ENCODE measurements at places on chromosomes 13 and 19.

DNA sequence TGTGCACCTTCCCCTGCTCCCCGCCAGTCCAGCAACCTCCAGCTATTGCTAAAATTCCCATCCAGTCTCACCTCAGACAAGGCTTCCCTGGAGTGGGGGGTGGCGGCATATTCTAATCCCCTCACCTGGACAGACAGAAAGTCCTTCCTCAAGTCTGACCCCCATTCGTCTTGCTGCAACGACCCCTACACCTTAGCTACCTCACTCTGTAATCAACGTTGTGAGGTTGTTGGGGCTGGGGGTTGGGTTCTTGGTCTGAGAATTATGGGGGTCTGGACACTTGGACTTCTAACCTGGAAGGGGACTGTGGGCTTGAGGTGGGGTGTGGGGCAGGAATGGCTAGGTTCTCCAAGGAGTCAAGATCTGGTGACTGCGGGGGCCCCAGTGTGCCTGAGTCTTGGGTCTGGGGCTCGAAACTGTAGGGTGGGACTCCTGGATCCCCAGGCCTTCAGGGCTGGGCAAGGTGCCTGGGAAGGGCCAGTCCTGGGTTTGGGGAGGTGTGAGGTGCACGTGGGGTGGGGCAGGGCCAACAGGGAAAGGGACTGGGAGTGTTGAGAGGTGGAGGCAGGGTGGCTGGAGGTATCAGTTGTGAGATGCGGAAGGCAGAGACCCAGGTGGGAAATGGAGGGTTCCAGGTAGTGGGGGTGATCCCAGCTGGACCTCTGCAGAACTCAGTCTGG, 1.3 kb downstream of the FOXA3 start:
- DNase-seq: no peak

GRCh38 chr19:39701291-39701690, 3.0 kb upstream of the LGALS14 start:
- DNase-seq: no peak

- DNase-seq: no peak
Measured at GRCh38 chr13:26941345-26942174, 181.0 kb upstream of the GPR12 start.

GRCh38 chr13:59444210-59444857, 719.4 kb downstream of the DIAPH3 start:
- DNase-seq: no peak

DNA sequence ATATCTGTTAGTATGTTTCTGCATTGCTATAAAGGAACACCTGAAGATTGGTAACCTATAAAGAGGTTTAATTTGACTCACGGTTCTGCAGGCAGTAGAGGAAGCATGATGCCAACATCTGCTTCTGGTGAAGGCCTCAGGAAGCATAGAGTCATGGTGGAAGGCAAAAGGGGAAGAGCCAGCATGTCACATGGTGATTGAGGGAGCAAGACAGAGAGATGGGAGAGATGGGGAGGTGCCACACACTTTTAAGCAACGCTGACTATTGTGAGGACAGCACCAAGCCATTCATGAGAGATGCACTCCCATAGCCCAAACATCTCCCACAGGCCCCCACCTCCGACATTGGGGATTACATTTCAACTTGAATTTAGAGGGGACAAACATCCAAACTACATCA, 32.8 kb downstream of the COG6 start:
- no peak for DNase-seq

DNA sequence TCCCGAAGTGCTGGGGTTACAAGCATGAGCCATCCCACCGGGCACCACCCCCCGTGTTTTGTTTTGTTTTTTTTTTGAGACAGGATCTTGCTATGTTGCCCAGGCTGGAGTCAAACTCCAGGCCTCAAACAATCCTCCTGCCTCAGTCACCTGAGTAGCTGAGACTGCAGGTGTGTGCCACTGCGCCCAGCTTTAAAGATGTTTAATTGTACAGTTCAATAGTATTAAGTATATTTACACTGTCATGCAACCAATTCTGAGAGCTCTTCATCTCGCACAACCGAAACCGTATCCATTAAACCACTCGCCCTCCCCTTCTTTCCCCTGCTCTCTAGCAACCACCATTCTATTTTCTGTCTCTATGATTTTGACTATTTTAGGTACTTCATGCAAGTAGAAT, 15.6 kb downstream of the NUCB1 start:
- no peak for DNase-seq

GRCh38 chr19:46919324-46919723, 58.5 kb downstream of the ARHGAP35 start:
- no peak for DNase-seq

DNA sequence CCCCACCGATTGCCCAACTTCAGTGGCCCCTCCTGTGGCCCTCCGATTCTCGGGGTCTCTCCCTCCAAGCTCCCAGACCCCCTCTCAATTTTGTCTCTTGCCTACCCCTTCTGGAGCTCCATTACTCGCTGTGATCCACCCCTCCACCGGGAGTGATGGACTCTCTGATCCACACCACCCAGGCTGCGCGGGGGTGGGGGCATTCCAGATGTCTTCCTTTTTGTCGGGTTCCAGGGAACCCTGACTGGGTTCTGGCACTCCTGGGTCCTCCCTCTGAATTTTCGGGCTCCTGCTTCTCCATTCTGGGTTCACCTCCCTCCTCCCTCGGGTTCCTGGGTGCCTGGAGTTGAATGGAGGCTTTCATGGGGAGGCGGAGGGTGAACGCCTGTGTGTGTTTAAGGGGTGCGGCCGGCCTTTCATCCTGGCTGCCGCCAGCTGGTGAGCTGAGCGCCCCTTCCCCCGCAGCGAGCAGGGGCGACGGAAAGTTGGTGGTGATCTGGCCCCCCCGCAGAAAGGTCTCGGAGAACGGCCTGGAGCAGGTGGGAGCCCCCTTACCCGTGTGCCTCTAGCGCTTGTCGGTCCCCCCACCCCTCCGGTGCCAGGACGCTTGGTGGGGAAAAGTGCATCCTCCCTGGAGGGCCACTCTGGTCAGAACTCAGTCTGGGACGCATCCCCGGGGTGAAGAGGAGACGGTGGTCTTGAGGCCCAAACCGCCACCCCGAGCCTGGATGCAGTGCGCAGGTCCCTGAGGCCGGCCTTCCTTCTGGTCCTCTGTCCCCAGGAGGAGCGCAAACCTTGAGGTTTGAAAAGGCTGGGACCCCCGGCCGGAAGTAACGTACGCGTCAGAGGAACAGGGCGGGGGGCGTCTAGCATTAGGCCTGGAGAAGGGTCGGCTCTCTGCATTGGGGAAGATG, 1.6 kb downstream of the MISP3 start:
- no peak for DNase-seq

- DNase-seq: no peak
Measured at GRCh38 chr13:41897126-41897525, 63.8 kb downstream of the VWA8 start.

DNA sequence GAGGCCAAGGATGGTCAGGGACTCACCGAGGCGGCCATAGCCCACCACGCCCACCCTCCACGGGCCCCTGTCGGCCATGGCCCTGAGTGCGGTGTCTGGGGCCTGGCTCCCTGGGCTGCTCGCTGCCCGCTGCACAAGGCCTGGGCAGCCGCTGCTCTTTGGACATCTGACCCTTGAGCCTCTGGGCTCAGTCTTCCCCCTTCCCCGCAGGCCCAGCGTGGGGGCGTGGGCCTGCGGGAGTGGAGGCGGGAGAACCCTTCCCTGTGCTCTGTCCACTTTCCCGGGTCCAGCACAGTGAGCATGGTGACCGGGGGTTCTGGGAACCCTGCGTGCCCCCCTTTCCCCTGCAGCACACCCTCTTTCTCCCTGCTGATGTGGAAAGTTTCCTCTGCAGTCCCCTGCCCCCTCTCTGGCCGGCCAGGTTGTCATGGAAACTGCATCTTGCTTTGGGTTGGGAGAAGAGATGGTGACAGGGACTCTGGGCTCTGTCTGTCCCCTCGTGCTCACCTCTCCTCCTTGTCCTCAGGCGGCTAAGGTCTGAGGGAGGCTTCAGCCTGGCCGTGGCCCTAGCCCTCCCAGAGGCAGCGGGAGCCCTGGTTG, at the start of gene ASPDH:
Gene ASPDH (minus strand): TSS at position 168 of the 600 bp plus-strand sequence. CDS start 90 bp downstream, at position 78.
- no peak for DNase-seq

- DNase-seq: no peak
Measured at GRCh38 chr13:27830010-27830409, 37.7 kb downstream of the GSX1 start.

DNA sequence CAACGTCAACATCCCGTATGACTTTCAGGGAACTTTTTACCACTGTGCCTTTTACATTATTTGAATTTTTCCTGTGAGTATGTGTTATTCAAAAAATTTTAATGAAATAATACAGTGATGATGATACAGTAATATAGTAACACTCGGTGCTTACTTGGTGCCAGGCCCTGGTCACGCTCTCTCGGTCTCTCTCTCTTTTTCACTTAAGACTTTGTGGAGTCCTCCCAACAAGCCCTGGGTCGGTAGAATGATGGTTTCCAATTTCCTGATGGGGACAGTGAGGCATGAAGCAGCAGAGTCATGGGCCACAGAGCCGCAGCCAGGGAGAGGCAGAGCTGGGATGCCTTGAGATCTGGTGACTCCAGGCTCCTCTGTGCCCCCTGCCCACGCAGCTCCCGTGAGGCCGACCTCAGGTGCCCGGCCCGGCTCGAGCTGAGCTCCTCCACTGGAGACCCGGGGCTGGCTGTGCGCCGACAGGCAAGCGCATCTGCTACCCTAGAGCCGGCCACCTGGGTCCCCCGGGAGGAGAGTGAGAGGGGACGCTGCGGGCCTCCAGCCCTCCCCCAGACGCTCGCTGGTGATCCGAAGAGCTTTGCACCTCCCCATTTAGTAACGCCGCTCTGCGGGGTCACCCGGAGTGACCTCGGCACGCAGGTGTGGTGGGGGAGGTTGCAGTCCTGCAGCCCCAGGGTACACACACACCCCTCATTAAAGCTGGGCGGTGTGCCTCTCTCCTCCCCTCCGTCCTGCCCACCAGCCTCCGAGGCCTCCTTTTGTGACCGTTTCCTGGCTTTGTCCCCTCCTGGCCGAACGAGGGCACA, 4.4 kb upstream of the SBK3 start:
- no peak for DNase-seq

GRCh38 chr13:113646921-113647340, 11.1 kb downstream of the ATP4B start:
- DNase-seq: no peak

- DNase-seq: no peak
Measured at GRCh38 chr19:35389192-35389861, 18.5 kb downstream of the GPR42 start.

DNA sequence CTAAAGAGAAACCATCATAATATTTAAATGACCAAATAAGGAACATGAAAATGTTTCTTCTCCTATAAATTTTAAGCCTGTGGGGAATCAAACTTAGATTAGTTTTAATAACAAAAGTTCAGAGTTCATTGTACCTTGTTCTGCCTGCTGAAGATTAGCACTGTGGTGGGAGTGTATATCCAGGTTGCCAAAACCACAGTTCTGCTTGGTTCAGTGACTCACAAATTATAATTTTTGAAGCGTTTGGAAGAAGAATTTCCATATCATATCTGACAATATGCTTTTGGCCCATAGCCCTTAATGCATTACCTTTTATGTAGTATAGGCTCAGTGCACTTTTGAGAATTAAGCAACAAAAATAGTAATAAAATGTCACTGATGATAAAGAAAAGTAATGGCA, 545.2 kb downstream of the GPC6 start:
- no peak for DNase-seq

DNA sequence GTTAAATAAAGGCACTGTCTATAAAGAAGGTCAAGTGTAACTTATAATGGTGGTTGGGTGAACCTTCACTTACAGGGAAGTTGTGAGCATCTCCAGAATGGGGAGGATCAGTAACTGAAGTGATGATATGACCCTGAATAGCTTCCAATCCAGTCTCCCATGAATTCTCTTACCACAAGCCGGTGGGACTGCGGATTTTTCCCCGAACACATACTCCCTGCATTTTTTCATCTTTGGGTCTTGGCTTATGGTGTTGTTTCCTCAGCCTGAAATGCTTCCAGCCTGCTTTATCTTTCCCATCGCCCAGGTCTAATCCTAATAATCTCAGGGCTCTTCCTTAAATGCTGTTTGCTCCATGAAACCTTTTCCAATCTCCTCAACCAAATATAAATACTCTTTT, 2.0 kb upstream of the CSNK1A1L start:
- no peak for DNase-seq

GRCh38 chr13:32430018-32430747, 2.3 kb upstream of the N4BP2L1 start:
- DNase-seq: no peak

- DNase-seq: no peak
Measured at GRCh38 chr13:32114284-32114950, 82.8 kb downstream of the FRY start.

GRCh38 chr19:55611300-55611982, 6.0 kb downstream of the ZNF865 start:
- DNase-seq: no peak

GRCh38 chr13:40640202-40640601, 26.2 kb downstream of the FOXO1 start:
- no peak for DNase-seq

DNA sequence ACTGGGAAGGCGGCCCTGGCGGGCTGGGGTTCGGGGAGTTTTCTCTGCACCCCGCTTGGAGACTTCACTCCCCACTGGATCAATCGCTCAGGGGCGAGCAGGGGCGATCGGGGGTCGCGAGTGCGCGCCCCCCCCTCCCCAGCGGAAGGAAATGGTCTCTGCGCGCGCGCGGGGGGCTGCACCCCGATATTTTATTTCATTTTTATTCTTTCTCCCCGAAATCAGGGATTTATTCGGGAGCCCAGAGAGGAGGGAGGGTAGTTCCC, 421 bp downstream of the ARID3A start:
- DNase-seq: no peak

GRCh38 chr19:40585241-40585981, 8.7 kb downstream of the SHKBP1 start:
- no peak for DNase-seq

DNA sequence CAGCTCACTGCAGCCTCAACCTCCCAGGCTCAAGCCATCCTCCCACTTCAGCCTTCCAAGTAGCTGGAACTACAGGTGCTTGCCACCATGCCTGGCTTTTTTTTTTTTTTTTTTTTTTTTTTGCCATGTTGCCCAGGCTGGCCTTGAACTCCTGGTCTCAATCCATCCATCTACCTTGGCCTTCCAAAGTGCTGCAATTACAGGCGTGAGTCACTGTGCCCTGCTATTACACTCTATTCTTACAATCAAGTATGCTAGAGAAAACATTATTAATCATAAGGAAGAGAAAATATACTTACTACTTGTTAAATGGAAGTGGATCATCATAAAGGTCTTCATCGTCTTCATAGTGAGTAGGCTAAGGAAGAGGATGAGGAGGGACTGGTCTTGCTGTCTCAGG, 93.3 kb upstream of the DOCK9 start:
- no peak for DNase-seq

- no peak for DNase-seq
Measured at GRCh38 chr13:26052337-26052736, 521 bp upstream of the SHISA2 start.

DNA sequence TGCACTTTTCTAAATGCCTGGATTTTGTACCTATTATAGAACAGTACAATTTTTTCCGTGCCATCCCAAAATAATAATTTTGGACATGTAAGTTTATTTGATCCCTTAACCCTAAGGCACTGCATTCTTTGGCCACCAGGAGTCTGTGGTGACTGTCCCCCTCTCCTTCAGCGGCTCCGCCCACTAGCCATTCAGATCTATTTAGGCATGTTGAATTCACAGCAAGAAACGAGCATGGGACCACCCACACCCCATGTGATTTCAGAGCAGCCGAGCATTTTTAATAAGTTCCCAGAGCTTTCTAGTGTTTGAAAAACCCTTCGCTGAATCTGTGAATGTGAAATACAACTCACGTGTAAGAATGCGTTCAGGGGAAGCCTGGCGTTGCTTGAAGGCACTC, 567.5 kb downstream of the MYO16 start:
- DNase-seq: no peak
